ENCODE measurements at places on chromosomes 6 and 20.
A peak's percentile ranks its signal among the peaks of the same experiment; 100 is the strongest.

- no peak for DNase-seq
These were observed 57.6 kb downstream of the GCNT2 start for GRCh38 chr6:10578723-10579122.

DNA sequence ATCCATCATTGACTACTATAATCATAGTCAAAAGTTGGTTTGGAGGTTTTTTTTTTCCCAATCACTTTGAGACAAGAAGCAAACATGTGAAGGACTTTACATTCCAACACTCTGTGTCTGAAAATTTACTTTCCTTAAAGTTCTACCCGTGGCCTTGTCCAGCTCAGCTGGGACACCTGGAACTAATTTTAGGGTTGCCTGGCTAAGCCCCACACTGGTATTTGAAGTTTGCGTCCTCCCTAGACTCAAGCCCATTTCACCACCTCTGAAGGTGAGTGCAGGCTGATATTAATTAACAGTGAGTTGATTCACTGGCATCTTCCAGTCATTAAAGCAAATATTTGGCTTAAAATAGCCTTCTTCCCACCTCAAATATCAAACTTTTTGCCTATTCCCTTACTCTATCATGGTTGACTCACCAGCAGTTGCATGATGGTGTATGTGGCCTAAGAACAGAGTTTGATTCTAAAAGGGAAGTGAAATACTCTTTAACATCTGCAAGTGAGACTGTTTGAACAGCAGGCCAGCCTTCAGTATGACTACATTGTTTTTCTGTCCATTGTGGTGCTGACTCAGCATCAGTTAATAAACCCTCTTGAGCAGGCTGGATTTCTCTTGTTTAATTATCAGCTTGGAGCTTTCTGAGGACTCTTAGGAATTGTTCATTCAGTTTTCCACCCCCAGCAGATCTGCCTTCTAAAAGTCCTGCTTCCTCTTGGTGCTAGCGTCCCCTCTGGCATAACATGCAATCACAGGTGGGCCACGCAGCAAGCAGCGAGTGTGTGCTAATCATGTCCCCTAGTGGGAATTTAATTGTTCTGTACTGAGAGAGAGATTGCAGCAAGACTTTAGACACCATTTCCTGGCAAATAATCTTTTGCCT, 1.8 kb upstream of the PRDM1 start:
- peak; percentile 44 for DNase-seq

DNA sequence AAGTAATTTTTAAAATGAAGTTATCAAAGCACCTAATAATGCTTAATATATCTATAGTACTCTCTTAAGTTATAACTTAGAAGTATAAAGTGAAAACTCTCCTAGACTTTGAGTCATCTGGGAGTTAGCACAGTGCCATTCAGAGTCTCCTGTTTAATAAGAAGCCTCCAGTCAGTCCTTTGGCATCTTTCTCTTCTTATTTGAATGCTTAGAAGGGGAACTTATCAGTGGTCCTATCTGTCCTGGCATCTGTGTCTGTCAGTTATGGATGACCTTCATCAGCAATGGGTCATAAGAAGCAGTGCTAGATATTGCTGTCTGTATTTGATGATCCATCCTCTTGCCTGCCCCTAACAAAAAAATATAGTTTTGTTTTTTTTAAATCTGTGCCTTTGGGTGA, 15.2 kb downstream of the TMEM200A start:
- no peak for DNase-seq

- no peak for DNase-seq
These were observed 152.3 kb downstream of the ZFAND3 start for GRCh38 chr6:37971711-37972390.

DNA sequence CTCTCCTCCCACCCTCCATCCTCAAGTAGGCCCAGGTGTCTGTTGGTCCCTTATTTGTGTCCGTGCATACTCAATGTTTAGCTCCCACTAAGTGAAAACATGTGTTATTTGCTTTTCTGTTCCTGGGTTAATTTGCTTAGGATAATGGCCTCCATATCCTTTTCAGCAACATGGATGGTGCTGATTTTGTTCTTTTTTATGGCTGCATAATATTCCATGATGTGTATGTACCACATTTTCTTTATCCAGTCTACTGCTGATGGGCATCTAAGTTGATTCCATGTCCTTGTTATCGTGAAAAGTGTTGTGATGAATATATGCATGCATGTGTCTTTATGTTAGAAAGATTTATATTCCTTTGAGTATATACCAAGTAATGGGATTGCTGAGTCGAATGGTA, 314.9 kb upstream of the IRAK1BP1 start:
- no peak for DNase-seq

DNA sequence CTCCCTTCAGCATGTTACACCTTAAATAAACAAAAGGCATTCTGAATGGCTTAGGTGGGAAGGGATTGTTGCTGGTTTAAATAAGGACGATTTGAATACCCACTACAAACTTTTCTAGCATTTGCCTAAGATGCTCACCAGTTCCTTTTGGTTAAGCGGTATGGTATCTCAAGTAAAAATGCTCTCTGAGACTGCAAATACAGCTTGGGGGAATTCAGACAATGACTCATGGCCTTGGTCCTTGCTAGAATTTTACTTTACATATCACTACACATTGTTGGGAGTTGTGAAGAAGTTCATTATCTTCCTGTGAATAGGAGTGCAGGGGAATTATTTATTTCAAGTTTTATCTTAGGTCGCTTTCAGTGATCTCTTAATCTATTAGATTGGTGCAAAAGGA, 670.7 kb downstream of the UTRN start:
- no peak for DNase-seq

GRCh38 chr6:142796571-142796970, 148.4 kb downstream of the HIVEP2 start:
- DNase-seq = no peak

DNA sequence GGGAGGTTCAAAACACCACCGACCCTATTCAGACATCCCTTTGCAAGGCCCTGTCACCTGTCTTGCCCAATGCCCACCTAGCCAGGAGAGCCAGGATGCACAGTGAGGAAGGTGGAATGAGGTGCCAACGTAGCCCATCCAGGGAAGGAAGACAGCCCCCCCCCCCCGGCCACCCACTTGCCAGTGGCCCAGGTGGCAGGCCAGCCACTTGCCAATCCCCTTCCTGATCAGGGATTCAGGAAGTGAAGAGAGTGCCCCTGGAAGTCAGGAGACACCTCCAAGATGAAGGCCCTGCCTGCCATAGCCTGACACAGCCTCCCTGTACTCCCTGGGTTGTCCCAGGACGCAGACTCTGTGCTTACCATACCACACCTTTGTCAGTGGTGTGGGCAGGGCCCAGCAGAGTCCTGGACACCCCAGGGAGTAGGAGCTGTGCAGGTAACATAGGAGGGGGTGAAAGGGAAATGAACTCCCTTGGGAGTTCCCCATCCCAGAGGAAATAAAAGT, 54.7 kb downstream of the MRPL14 start:
- DNase-seq = no peak

- DNase-seq = no peak
These were observed 514 bp downstream of the ORC3 start for GRCh38 chr6:87590417-87590880.

GRCh38 chr6:106110164-106110826, 24.2 kb downstream of the PRDM1 start:
- no peak for DNase-seq

DNA sequence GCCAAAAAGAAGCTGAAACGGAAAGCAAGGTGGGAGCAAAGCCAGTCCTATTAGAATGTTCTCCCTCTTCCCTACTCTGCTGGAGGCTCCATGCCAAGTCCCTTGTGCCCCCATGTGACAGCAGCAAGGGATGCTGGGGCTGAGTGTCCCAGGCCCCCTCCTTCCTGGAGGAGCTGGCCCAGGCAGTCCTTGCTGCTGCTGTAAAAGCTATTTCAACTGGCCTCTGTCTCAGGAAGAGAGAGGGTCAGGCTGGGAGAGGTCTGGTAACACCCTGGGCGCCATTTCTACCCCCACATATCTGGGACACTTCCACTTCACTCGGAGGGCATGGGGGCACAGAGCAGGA, 25.0 kb downstream of the TTBK1 start:
- no peak for DNase-seq

- DNase-seq = no peak
These were observed 963 bp downstream of the FOXF2 start for GRCh38 chr6:1390133-1390945.

- DNase-seq = no peak
These were observed 13.9 kb downstream of the JAG1 start for GRCh38 chr20:10659651-10660601.

GRCh38 chr6:139135578-139136545, 982 bp downstream of the HECA start:
- peak; percentile 57 for DNase-seq

DNA sequence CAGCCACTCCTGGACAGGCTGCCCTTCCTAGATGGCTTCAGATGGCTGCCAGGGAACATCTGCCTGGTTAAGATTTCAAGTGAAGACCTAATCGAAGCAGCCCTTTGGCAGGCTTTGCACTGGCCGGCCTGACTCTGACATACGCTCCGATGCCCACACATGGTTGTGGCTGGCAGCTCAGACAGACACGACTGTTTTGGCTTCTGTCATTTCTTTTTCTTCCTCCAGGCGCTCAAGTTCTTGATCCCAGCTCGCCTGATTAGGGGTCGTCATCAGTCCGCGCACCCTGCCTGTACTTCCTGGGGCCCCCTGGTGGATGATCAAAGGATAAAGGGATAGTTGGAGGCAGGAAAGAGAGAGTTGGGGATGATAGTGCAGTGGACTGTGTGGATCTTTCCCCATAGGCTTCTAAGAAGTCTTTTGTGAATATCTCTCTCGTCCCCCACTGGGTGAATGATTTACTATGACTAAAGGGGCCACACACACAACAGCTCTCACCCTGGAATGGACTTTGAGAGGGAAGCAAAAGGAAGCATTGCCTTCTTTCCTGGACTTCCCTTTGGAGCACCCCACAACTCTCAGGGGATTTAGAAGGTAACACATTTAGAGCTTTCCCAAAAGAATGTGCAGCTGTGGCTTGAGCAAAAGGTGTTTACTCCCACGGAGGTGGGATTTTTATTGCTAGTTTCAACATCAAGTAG, 21.4 kb upstream of the TRAM2 start:
- DNase-seq = peak; percentile 20

GRCh38 chr6:134884752-134885151, 65.1 kb downstream of the ALDH8A1 start:
- no peak for DNase-seq

- no peak for DNase-seq
These were observed 77.5 kb upstream of the NT5E start for GRCh38 chr6:85372188-85372914.

- peak; percentile 74 for DNase-seq
These were observed 38.7 kb downstream of the GNAS start for GRCh38 chr20:58891086-58891717.

DNA sequence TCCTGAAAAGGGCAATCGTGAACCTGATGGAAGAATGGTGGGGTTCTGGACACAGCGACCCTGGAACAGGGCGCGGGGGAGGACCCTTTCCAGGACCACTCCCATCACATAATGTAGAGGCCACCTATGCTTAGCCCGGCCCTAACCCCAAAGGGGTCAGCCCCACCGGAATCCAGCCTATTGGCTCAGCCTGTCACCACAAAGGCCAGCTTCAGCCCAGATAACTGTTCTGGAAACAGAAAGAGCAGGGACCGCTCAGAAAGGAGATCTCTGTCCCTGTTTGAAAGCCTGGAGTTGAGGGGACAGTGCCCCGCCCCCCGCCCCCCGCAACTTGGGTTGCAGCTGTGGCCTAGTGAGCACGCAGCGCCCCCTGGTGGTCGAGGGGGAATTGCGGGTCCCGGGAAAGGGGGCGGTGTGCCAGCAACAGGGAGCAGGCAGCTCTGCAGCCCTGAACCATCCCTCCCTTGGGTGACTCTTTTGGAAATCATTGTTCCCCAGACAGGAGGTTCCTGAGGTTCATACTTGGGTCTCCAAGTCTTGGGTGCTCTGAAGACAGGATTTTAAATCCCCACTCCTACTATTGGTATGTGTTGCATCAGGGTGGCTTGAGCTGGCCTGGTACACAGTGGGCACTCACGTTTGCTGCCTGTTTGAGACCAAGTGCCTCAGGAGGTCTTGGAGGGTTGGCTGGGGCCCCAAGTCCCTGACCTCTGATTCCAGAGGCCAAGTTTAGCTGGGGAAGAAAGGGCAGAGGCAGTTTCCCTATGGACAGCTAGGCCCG, 1.5 kb downstream of the SIGLEC1 start:
- DNase-seq = peak; percentile 67

DNA sequence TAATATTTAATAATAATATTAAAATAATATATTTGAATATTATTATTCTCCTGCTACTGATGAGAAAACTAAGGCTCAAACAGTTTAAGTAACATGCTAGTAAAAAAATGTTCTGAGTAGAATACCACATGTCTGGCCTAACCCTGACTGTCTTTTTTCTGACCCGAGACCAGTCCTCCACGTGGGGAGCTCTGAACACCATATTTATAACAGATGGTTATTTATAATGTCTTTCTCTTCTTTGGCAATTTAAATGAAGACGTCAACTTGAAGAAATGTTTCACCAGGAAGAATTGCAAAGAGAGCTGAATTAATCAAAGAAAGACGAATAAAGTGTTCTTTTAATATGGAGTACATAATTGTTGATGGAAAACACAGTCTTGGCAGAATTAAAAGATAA, 82.0 kb downstream of the SLC22A3 start:
- no peak for DNase-seq

DNA sequence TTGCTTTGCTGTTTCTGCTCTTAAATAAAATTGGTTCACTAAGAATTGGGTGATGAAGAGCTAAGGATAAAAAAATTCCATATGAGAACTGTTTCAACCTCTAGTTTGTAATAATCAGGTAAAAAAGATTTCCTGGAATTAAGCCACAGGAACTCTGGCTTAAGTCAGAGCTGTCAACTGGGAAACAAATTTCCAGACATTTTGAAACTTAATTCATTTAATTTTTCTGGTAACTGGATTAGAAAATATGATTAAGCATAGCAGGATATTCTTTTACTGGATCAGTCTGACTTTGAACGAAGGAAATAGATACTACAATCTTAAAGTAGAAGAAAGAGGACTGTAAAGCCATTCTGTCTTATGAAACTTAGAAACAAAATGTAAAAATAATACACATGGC, 1.3 kb upstream of the VIP start:
- no peak for DNase-seq

GRCh38 chr6:48429021-48429420, 318.0 kb upstream of the PTCHD4 start:
- DNase-seq = no peak

GRCh38 chr6:150711584-150712504, 112.2 kb downstream of the PLEKHG1 start:
- no peak for DNase-seq

- DNase-seq = no peak
These were observed 469.4 kb upstream of the SLC35B3 start for GRCh38 chr6:8904754-8905153.

- peak; percentile 10 for DNase-seq
These were observed 19.4 kb downstream of the ERGIC3 start for GRCh38 chr20:35561268-35561667.

GRCh38 chr6:24920136-24920535, 15.6 kb downstream of the RIPOR2 start:
- no peak for DNase-seq
